ENCODE measurements at places on chromosomes 5 and 9.

GRCh38 chr5:44546286-44546685 is 157.1 kb upstream of the FGF10 start:
- no peak for DNase-seq

DNA sequence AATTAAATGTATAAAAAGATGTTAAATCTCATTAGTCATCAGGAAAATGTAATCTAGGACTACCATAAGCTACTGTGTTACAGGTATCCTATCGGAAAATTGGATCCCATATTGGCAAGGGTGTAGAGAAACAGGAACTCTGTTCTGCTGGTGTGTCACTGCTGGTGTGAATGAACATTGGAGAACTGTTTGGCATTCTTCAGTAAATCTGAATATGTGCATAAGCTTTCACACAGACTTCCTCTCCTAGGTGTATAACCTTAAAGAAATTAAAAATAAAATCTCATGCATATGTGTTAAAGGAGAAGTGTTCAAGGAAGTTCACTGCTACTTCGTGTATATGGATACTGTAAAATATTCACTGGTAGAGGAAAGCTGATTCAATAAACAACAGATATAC is 484.6 kb upstream of the TLE4 start:
- DNase-seq = no peak

GRCh38 chr9:89606049-89606623 is 1.3 kb downstream of the GADD45G start:
- peak; percentile 38 for DNase-seq

- no peak for DNase-seq
Observed at GRCh38 chr5:53416144-53416738, 64.2 kb upstream of the FST start.

DNA sequence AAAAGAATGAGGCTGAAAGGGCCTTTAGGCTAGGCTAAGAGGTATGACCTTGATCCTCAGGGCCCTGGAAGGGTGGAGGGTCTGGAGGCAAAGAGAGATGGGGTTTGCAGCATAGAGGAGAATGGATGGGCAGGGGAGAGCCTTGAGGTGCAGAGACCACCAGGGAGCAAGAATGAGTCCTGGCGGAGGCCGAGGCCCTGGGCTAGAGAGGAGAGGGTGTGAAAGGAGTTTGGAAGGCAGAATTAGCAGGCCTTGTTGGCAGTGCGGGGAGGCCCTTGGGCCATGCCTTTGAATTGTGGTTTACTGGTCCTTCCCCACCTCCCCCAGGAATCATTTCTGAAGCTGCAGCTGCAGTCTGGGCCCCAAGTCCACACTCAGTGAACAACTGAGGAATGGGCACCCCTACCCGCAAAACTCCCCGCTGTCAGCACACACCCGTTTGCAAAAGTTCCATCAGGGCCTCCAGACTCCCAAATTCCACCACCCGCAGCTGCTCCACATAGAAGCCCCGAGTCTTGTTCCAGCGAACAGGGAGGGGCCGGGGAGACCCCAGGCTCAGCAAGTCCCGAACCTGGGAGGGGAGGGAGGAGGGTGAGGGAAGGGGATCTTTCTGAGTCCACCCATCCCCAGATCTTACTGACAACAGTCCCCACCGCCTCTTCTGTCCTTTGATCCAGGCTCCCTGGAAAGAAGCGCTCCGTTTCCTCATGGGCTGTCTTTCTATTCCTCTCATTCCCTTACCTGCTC is 2.1 kb downstream of the KIF12 start:
- no peak for DNase-seq

GRCh38 chr5:9667906-9668305 is 37.8 kb upstream of the TAS2R1 start:
- DNase-seq = no peak

- no peak for DNase-seq
Observed at GRCh38 chr5:176741561-176742211, 68.7 kb upstream of the UNC5A start.

- DNase-seq = no peak
Observed at GRCh38 chr5:136195971-136196820, 3.2 kb upstream of the SMIM32 start.

GRCh38 chr9:107455425-107456135 is 34.0 kb downstream of the KLF4 start:
- DNase-seq = no peak

DNA sequence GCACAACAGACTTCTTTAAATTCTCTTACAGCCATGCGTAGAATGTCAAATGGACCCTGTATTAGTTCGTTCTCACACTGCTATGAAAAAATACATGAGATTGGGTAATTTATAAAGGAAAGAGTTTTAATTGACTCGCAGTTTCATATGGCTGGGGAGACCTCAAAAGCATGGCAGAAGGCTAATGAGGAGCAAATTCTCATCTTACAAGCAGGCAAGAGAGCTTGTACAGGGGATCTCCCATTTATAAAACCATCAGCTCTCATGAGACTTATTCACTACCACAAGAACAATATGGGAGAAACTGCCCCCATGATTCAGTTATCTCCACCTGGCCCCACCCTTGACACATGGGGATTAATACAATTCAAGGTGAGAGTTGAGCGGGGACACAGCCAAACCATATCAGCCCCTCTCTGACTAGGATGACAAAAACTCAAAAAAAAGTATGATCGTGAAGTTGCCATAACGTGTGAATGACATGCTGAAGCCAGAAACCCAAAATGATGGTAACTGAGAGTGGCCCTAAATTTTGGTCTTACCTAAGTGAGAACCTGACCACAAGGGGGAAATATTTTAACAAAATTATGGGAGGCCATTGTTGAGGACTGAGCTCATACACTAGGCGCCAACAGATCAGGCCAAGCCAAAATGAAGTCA is 17.5 kb upstream of the TEX10 start:
- no peak for DNase-seq

- DNase-seq = no peak
Observed at GRCh38 chr5:169788168-169788567, 151.1 kb downstream of the DOCK2 start.

DNA sequence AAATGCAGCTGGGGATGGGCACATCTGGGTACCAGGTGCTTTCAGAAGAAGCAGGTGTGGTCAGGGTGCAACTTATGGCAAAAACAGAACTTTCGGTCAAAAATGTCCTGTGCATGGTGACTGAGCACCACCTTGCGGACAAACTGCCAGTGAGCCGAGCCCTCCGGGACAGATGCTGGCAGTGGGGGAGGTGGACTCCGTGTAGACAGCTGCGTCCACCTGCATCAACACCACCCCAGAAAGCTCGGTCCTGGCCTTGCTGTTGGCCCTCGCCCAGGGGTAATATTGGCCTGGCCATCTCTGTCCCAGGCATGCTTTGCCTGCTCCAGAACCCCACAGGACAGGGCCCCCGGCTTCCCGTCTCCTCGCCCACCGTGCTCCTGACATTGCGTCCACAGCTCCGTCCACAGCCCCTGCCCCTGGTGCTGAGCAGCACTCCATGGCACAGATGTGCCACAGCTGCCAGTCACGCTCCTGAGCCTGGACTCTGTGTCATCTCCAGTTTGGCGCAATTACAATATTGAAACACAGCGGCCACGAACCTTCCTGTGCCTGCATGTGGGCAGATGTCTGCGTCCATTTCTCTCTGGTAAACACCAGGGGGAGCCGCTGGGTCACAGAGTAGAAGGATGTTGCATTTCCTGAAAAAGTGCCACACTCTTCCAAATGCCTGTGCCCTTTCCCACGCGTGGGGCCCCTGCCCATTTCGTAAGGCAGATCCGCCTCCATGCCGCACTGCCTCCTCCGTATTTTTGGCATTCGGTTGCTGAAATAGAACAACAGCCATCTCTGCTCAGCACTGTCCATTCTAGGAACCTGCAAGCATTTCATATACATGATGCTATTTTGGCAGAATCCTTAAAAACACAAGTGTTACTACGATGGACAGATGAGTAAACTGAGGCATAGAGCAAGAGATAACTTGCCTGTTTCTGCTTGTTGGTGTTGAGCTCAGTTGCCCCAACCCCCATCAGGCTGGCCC is 33.4 kb upstream of the SLC6A19 start:
- DNase-seq = peak; percentile 66

GRCh38 chr5:115599502-115599901 is 2.8 kb downstream of the TICAM2 start:
- no peak for DNase-seq

GRCh38 chr5:111227801-111228200 is 3.6 kb downstream of the CAMK4 start:
- no peak for DNase-seq

- no peak for DNase-seq
Observed at GRCh38 chr5:55633574-55634208, 78.4 kb downstream of the SLC38A9 start.

DNA sequence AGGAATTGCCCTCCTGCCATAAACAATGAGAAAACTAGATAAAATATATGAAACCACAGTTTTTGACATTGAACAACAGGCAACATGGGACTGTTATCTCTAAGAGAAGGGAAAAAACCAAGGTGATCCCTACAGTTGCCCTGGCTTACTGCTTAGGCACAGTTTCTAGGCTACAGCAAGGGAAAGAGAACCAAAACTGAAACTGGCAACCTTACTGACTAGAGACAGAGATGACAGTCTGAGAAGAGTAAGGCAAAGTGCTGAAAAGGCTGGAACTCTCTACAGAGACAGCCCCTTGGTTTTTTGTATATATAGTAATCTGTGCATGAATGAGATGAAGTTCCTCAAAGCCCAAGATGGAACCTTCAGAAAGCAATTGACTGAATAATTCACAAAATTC is 36.2 kb upstream of the REEP2 start:
- no peak for DNase-seq

DNA sequence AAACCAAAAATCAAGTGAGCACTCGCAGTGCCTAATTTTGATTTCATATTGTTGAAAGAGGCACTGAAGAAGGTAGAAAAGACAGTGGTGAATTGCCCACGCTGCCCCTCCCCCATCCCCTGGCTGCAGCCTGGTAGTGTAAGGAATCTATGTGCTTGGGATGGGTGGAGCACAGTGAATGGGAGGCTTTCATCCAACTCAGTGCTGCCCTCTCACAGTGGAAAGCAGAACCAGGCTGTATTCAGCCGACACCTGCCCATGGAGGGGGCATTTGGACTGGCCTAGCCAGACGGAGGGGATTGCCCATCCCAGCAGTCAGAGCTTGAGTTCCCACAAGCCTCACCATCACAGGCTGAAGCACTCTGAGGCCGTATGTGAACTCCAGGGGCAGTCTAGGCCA is 800.4 kb upstream of the DMAC1 start:
- no peak for DNase-seq

GRCh38 chr9:37660691-37661090 is 9.9 kb downstream of the FRMPD1 start:
- DNase-seq = no peak

Data from CD4-positive, alpha-beta memory T cell (primary cell).